ENCODE measurements at places on chromosomes 11 and 22. TPM values are rescaled to one million over a fixed set of nuclear protein-coding genes. Genes with fewer than 3 reads are reported as not detected.

The PLXNB2 gene
- 83.2 TPM for polyA plus RNA-seq

The MICAL2 gene
- 191 TPM for polyA plus RNA-seq

The CD3D gene
- polyA plus RNA-seq: not detected

The KCNJ5 gene
- polyA plus RNA-seq: 58.3 TPM
